GM18507 (cell line): ENCODE measurements at places on chromosomes 12 and 14.

GRCh38 chr12:41981758-41982157, 162.9 kb downstream of the GXYLT1 start:
- no peak for DNase-seq

DNA sequence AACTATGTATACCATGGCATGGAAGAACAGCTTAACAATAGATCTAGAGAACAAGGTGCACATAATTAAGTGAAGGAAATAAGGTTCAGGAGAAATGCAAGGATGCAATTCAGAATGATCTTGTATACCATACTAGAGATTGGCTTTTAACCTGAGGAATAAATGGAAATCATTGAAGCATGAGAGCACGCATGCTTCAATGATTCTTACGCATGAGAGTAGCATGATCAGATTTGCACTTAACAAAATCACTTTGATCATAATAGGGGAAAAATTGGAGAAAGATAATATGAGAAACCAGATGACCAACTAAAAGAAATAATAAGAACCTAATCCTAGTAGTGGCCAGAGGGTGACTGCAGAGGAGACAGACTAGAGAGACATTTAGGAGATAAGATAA, 133.3 kb upstream of the FSCB start:
- DNase-seq: no peak

GRCh38 chr12:31874961-31875608, 84.1 kb upstream of the RESF1 start:
- DNase-seq: peak; percentile 49

- no peak for DNase-seq
Observed at GRCh38 chr14:103552011-103552845, 10.2 kb downstream of the BAG5 start.

DNA sequence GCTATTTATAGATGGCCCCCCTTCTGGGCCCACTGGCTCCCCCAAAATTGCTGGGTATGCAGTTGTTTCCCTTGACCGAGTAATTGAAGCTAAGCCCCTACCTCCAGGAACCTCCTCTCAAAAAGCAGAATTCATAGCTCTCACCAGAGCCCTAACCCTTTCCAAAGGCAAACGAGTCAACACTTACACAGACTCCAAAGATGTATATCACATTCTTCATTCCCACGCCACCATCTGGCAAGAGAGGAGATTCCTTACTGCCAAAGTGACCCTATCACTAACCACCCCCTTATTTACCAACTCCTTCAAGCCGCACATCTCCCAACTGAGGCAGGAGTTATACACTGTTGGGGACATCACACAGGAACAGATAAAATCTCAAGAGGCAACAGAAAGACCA, 66.8 kb downstream of the MOK start:
- no peak for DNase-seq
